ENCODE measurements at places on chromosomes 3 and 15. TPM values are rescaled to one million over a fixed set of nuclear protein-coding genes. Genes with fewer than 3 reads are reported as not detected.

DNA sequence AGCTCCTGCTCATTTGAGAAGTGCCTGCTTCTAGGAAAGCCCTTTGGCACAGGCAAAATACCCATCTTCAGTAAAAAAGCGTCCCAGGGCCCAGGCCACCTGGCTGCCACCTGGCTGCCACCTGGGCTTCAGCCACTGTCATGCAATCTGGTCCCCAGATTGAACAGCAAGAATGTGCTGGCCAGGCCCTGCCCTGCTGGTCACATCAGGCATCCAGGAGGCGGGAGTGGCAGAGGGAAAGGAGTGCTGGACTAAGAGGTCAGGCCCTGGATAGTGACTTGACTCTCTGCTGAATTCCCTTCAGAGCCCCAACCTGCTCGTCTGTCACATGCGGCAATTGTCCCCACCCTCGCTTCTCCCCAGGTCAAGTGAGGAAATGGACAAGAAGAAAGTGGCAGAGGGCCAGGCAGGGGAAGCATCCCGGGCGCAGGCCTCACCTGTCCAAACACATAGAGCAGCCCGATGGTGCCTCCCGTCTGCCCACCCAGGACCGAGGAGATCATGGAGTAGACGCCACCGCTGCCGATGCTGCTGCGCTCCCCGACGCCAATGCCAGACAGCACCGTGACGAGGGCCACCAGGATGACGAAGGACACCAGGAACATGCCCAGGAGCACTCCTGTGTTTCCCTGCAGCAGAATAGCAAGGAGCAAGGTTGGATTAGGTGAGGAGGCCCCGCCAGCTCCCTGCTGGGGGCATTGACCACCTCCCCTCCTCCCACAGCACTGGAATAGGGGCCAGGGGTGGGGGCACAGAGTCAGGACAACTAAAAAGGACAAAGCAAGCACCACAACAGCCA, 25.5 kb downstream of the SLC12A8 start:
- no peak for DNase-seq

DNA sequence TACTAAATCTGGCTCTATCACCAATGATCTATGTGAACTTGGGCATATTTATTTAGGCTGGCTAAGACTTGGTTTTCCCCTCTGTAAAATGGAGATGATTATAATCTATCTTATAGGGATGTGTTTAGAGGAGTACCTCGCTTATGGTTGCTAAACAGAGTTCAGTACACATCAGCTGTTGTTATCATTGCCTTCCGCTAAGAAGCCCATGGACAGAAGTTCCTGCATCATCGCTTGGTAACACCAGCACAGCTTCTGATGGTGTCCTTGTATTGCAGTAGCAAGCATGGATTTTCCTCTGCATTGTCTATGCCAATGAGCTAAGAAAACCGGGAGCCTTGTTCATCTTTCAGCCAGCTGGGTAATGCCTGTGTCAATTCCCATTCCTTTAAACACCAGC, 73.1 kb upstream of the LRTM1 start:
- no peak for DNase-seq

- no peak for DNase-seq
Measured at GRCh38 chr3:15450438-15451215, 23.2 kb downstream of the EAF1 start.

GRCh38 chr15:80107774-80108173, 45.0 kb upstream of the FAH start:
- no peak for DNase-seq

DNA sequence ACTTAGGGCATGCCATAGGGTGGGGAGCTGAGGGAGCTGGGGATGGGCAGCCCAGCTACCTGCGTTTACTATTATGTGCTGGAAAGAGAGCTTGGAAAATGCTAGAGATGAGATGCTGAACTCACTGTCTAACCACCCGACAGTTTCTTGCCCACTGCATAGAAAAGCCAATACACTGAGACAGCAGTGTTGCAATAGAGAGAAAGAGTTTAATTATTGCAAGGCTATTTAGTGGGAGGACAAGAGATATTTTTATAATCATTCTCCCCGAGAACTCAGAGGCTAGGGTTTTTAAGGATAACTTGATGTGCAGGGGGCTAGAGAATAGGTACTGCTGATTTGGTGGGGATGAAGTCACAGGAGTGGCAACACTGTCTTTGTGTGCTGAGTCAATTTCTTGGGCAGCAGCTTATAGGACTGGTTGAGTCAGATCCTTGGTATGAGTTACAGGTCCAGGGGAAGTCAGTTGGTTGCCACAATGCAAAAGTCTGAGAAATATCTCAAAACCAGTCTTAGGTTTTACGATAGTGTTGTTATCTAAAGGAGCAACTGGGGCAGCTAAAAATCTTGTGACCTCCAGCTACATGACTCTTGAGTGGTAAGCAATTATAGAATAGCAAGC, 205.9 kb downstream of the GABRG3 start:
- DNase-seq, result peak; percentile 21

- no peak for DNase-seq
Measured at GRCh38 chr3:127079211-127079610, 96.3 kb downstream of the PLXNA1 start.

Gene GSK3B
- 13.0 TPM for polyA plus RNA-seq

Gene PDZRN3
- polyA plus RNA-seq, result not detected

Gene DLL4
- 0.30 TPM for polyA plus RNA-seq
